ENCODE measurements at places on chromosomes 7 and 10.
A peak's percentile ranks its signal among the peaks of the same experiment; 100 is the strongest.

GRCh38 chr10:125538947-125539731 lies 143.8 kb downstream of the TEX36 start:
- DNase-seq: no peak

GRCh38 chr7:18962031-18962430 lies 155.4 kb downstream of the TWIST1 start:
- no peak for DNase-seq

- DNase-seq: no peak
These were observed 209.2 kb downstream of the SNX10 start for GRCh38 chr7:26500749-26501352.

- no peak for DNase-seq
These were observed 259.0 kb downstream of the GRM8 start for GRCh38 chr7:126993626-126994213.

GRCh38 chr7:55343860-55344606 lies 21.1 kb upstream of the LANCL2 start:
- DNase-seq: no peak

- DNase-seq: no peak
These were observed 59.4 kb upstream of the NAMPT start for GRCh38 chr7:106344211-106344610.

- no peak for DNase-seq
These were observed 74.3 kb downstream of the AVL9 start for GRCh38 chr7:32569388-32570289.

DNA sequence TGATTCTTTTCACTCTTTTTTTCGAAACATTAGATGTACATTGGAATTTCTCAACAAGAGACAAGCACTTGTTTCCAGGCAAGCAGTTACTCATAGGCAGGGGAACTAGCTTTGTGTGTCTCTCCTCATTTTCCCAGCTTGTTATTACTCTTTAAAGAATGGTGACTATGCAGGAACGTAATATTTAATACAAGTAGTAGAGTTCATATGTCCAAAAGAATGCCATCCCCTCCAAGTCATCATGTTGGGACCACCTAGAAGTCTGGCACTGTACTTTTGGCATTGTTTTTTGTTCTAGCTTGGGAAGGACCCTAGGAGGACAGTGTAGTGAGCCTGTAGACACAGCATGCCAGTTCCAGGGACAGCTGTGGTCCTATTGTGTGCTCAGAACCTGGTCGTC lies 650.7 kb downstream of the INHBA start:
- no peak for DNase-seq

DNA sequence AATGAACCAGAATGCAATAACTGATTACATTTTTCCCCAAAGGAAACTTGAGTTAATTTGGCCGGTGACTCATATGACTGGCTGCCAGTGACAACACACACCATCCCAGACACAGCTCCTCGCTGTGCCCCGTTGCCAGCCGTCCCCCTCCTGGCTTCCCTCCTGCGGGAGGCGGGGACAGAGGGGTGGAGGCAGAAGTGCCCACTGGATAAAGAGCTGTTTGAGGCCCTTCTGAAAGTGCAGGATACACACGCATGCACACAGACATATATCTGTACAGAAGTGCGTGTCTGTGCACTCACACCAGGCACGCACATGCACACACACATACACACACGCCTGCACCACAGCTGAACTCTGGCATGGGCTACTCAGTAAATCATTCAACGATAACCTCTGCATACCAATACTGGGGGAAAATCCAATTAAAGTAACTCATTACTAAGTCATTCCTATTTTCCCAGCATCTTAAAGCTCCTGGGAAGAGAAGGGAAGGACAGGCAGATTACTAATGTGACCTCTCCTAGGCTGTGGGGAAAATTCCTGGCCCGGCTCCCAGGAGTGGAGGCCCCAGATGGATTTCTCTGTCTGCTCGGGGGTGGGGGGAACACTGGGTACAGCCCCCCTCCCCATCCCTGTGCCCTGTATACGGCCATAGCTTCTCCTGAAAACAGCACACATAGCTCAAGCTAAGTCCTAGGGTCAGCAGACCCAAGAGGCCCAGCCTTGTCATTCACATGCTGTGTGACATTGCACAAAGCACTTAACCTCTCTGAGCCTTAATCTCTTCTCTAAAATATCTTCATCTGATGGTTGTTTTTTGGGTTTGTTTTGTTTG lies 52.3 kb upstream of the MYL10 start:
- no peak for DNase-seq

- no peak for DNase-seq
These were observed 892.6 kb downstream of the XPNPEP1 start for GRCh38 chr10:109030581-109031210.

DNA sequence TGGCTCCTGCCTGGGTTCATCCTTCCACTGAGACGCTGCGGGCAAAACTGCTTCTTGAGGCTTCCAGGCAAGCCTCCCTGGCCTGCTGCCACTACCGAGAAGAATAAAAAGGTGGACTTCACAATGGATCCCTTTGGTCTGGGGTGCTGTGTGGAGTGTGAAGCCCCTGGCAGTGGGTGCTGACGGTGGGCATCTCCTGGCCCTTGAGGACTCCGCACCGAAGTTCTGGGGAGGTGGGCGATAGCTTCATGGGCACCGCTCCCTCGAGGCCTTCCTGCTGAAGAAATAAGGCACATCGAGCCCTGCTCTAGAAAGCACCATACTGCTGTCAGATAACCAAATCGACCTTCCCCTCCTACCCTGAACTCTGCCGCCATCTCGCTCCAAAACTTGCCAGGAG lies 106.6 kb upstream of the CTBP2 start:
- no peak for DNase-seq

- no peak for DNase-seq
These were observed 24.6 kb upstream of the LIMK1 start for GRCh38 chr7:74059037-74059436.

- no peak for DNase-seq
These were observed 75.7 kb upstream of the PDE1C start for GRCh38 chr7:32145911-32146310.

DNA sequence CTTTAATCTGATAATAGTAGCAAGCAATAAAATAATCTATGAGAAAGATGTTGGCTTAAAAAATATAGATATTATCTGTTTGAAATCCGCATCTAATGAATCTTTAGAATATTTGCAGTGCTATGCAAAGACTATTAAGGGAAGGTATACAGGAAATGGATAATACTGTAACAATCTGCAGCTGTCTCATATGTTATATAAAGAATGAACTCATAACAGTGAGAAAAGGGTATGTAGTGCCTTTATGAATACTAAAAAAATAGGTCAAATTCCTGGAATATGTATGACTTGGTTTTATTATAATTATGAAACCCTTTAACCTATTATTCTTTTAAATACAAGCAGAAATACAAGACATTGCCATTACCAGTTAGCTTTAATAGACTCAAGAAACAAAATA lies 105.1 kb upstream of the GPR22 start:
- no peak for DNase-seq

DNA sequence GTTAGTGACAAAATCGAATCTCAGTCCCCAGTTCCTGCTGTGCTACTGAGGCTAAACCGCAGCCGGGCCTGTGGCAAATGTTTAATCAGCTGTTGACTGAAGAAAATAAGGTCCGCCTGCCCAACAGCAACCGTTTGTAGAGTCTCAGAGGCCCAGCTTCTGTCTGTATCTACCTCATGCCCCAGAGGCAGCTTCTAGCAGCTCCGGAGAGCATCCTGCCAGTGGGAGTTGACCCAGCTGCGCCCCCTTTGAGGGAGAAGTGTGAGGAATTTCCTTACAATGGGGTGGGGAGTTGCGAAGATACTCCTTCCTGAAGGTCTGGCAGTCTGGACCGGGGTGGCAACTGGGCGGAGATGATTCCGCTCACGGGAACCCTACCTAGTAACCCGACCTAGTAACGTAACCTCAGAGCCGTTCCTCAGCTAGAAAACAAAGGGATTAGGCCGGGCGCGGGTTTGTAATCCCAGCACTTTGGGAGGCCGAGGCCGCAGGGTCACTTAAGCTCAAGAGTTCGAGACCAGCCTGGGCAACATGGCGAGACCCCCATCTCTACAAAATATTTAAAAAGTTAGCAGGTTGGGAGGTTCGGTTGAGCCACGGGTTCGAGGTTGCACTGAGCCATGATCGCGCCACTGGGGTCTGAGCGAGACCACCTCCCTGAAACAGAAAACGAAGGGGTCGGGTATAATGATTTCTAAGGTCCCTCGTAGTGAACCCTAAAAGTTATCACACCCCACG lies 846 bp upstream of the ZNF775 start:
- DNase-seq: peak; percentile 72

- no peak for DNase-seq
These were observed 31.6 kb downstream of the CHRM2 start for GRCh38 chr7:136900005-136900404.

DNA sequence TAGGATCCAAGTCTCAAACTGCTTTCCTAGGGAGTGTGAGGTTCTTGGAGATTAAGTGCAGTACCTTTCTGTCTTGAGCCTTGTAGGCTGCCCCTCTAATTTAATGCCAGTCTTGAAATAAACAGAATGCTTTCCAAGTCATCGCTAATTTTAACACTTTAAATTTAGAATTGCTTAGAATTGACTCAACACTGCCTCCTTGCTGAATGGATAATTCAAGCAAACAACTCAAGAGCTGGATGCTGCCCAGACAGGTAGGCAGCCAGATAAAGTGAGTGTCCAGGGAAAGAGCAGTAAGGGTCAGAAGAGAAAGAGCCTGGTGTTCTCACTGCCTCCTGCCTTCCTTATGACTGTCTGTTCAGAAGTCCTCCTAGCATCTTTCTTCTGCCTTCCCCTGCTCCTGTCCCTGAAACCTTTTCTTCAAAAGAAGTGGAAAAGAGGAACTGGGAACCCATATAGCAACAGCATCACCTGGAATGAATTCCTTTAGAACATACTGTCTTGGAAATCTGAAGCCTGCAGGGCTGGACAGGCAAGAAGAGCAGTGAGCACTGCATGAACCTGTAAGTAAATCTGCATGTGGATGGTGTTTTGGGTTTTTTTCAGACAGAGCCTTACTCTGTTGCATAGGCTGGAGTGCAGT lies 3.1 kb upstream of the GOT1 start:
- DNase-seq: no peak

DNA sequence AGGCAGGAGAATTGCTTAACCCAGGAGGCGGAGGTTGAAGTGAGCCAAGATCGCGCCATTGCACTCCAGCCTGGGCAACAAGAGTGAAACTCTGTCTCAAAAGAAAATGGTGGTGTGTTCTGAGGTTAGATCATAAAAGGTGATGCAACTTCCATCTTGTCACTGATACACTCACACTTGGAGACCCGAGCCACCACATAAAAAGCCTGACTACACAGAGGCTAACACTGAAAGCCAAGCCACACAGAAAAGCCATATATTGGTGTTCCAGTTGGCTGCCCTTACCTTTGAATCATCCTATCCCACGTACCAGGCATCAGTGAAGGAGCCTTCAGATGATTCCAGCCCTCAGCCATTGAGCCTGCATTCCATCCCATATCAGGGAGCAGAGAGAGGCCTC lies 4.0 kb downstream of the MORN4 start:
- DNase-seq: no peak

GRCh38 chr10:43307306-43307705 lies 40.4 kb upstream of the RASGEF1A start:
- DNase-seq: no peak

- DNase-seq: no peak
These were observed 1134.0 kb upstream of the LRRN3 start for GRCh38 chr7:109956916-109957315.

DNA sequence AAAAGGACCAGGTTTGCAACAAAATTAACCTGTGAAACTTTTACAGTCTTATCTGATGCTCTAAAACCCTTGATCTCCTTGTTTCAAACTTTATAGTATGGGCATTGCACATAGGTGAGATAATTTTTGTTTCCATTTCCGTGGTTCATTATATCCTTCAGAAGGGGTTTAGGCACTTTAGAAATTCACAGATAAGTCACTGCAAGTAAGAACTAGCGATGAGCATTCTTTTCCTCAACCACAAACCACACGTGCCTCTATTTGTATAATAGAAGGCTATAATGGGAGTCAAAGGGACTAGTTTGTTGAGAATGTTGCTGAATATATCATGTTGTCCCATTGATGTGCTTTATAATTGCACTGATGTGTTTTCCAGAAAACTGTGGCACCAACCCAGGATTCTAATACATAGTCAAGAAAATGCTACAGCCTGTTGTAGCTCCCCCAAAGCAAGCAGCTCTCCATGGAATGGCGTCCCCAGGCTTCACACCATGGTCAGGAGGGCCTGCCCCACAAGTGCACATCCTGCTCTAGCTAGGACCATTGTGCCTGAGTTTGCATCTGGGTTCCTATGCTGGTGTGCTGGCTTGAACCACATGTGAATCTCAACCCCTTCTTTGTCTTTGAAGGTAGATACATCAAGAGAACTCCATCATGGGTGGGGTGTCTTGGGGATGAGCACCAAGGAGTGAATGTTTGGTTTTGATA lies 14.0 kb upstream of the ATXN7L1 start:
- DNase-seq: no peak

GRCh38 chr10:51400392-51401096 lies 298.9 kb downstream of the CSTF2T start:
- no peak for DNase-seq

DNA sequence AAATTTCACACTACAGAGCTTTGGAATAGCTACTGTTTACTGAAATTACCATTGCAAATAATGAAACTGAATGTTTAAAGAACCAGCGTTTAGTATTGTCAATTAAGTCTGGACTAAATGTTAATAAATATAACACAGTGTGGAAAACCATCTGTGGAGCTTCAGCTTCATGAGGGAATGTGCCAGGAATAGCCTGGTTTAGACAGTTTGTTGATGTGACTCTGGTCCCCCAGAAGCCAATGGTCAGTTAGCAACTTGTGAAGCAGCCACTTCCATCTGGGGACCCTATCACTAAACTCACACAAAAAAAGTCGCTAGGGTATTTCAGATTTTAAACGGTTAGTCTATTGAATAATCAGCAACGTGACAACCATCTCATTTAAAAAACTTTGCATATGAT lies 207.8 kb downstream of the RAMP3 start:
- DNase-seq: no peak

GRCh38 chr10:128036011-128036615 lies 90.1 kb downstream of the MKI67 start:
- DNase-seq: no peak

- peak; percentile 37 for DNase-seq
These were observed at the start of gene SGCE for GRCh38 chr7:94655848-94656657. Gene SGCE (minus strand): TSS chr7:94656133. CDS start chr7:94656098, 35 bp downstream.

GRCh38 chr7:13017881-13018280 lies 330.4 kb downstream of the ARL4A start:
- no peak for DNase-seq

DNA sequence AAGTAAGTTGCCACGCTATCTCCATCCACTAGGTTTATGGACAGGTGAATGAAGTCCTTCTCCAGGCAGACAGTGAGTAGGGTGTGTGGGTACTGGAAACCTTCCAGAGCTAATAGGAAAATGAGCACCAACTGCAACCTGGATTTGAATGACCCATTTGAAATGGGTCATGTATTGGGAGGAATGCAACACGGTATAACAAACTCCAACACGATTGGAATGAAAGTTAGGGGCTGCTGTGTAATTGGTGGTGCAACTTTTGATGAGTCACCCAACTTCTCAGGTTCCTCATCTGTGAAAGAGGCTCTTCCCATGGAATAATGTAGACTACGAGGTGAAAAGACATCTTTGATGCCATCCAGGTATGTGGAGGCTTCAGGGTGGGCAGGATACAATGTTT lies 241.4 kb upstream of the PODXL start:
- DNase-seq: no peak

- no peak for DNase-seq
These were observed 994.9 kb downstream of the REEP3 start for GRCh38 chr10:64515970-64516699.

- no peak for DNase-seq
These were observed 8.0 kb downstream of the FLNC start for GRCh38 chr7:128838109-128838779.
